ENCODE measurements at places on chromosomes 12 and 14. TPM values are rescaled to one million over a fixed set of nuclear protein-coding genes. Genes with fewer than 3 reads are reported as not detected.

Gene TAS2R8
- not detected for total RNA-seq

Gene RNASE7
- total RNA-seq = not detected

Gene TSHR
- not detected for total RNA-seq

Gene ZCRB1
- 29.7 TPM for total RNA-seq

Gene DTX1
- total RNA-seq = not detected

Gene CLEC2D
- 3.3 TPM for total RNA-seq

Gene NRXN3
- total RNA-seq = 1.7 TPM

Gene P3H3
- total RNA-seq = 24.4 TPM

Gene TTC7B
- 43.2 TPM for total RNA-seq

Gene RACGAP1
- 97.9 TPM for total RNA-seq

Gene MSI1
- total RNA-seq = not detected

Gene EIF5
- 216 TPM for total RNA-seq

Gene C12orf54
- total RNA-seq = not detected

Gene IRAK4
- 5.6 TPM for total RNA-seq

Gene HCFC2
- 10.7 TPM for total RNA-seq

Gene SERPINA1
- 5.4 TPM for total RNA-seq

DNA sequence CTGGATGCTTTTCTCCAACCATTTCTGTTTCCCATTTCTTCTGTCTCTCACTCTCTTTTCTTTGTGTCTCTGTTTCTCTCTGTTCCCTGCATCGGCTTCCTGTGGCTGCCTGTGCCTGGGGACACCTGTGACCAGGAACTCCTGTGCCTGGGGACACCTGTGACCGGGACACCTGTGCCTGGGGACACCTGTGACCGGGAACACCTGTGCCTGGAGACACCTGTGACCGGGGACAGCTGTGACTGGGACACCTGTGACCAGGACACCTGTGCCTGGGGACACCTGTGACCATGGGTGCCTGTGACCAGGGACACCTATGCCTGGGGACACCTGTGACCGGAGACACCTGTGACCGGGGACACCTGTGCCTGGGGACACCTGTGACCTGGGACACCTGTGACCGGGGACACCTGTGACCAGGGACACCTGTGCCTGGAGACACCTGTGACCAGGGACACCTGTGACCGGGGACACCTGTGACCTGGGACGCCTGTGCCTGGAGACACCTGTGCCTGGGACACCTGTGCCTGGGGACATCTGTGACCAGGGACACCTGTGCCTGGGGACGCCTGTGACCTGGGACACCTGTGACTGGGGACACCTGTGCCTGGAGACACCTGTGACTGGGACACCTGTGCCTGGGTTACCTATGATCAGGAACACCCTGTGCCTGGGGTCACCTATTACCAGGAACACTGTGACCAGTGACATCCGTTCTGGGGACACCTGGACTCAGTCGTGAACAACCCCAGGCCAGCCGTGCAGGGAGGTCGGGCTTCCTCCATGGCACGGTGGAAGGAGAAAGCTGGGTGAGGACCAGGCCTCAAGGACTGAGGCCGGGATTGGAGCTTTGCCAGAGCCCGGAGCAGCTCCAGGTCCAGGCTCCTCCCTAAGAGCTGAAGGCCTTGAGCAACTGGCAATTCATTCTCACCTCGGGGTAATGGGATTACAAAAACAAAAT is 23.4 kb upstream of the FBRSL1 start:
- no peak for DNase-seq

GRCh38 chr14:61533513-61534255 is 161.6 kb upstream of the HIF1A start:
- no peak for DNase-seq

DNA sequence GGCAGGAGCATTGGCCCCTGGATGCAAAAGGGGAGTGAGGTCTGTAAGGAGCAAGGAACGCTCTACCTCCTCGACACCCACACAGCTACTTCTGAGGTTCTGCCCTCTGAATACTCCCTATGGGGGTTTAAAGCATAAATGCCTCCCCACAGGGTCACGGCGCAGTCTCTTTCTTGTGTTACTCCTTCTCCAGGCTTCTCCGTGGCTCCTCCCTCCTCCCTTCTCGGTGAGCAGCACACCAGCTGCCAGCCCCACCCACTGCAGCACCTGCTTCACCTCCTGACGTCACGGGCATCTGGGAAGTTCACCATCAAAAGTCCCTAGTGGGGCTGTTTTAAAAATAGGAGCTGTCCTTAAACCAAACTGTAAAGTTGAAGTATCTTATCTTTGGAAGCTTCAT is 67.3 kb downstream of the SPTB start:
- no peak for DNase-seq

GRCh38 chr12:51183349-51183748 is 10.4 kb upstream of the TFCP2 start:
- DNase-seq = no peak

DNA sequence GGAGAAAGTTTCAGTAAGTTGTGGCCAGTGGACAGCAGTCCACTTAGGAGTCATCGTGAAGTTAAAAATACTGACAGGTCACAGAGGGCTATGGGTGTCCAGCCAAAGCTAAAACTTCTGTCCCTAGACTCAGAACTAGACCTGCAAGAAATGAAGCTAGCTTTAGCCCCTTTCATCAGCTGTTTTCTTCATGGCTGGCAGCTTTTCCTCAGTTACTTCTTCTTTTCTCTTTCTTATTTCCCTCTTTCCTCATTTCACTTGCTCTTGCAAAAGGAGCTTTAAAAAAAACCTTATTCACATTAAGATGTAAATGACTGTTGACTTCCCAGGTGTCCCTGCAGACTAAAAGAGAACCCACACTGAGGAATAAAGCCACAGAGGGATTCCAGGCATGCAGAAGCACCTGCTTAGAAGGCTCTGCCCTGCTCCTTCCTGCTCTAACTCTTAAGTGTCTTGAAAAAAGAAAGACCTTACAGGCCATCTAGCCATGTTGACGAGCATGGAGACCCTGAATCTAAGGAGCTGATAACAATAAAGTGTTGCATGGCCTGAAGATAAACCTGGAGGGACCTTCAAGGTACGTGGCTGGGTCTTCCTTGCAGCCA is 69.7 kb upstream of the CCND2 start:
- no peak for DNase-seq

DNA sequence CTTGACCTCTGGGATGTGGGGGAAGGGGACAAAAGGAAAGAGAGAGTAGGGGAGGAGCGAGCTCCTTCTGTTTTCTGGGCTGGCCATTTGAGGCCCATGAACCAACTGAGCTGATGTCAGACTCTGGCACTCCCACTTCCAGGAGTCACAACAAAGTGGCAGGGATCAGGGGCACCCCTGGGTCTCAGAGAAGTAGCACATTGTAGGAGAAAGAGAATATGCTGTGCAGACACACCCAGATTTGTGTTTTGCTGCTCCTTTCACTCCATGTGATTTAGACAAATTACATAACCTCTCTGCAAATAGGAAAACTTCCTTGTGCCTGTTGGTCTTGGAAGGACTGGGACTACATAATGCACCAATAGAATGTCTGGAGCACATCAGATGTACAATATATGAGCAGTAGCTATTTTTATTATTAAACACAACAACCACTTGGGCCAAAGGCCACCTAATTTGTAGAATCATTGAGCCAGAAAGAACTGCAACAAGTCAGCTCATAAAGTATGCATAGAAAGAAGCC is 265.5 kb downstream of the ZFP36L1 start:
- no peak for DNase-seq

GRCh38 chr14:88241810-88242209 is 81.3 kb downstream of the KCNK10 start:
- DNase-seq = no peak

GRCh38 chr12:95385246-95386035 is 88.5 kb upstream of the METAP2 start:
- DNase-seq = no peak

GRCh38 chr14:74661726-74662450 is 49.9 kb upstream of the LTBP2 start:
- no peak for DNase-seq

- no peak for DNase-seq
These were observed 1.1 kb downstream of the TTC8 start for GRCh38 chr14:88825503-88825902.

GRCh38 chr14:38065106-38065762 is 142.5 kb upstream of the SSTR1 start:
- DNase-seq = no peak

GRCh38 chr14:103512701-103513611 is 9.7 kb downstream of the CKB start:
- peak; percentile 28 for DNase-seq

DNA sequence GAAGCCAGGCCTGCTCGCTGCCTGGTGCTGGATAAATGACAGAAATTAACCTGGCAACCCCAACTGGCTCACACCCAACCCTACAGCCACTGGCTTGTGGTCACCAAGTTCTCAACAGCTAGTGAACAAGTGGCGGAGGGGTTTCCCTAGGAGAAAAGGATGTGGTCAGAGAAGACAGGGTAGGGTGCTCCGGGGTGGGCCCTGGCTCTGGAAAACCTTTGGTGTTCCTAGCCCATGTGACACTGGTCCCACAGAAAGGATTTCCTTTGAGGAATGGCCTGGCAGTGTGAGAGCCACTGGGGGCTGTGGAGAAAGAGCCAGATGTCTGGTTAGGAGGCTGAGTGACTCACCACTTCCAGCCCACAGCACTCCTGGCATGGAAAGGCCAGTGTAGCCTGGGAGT is 8.7 kb downstream of the SYNE3 start:
- DNase-seq = peak; percentile 78

DNA sequence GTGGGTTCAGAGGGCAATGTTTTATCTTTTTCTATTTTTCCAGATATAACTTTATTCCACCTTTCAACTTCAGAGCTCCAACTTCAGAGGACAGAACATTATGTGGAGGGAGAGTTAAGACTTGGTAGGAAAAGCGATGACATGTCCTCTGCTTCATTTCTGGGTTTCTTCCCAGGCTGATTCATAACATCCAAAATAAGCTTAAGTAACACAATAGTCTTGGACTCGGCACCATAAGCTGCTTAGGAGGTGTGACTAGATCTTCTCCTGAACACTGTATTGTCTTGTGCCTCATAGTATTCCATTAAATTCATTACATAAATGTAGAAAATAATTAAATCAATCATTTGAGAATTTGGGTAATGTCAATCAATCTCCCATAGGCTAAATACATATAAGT is 95.5 kb upstream of the PDE3A start:
- no peak for DNase-seq

- DNase-seq = no peak
These were observed 220.2 kb upstream of the BTG1 start for GRCh38 chr12:92365836-92366235.

DNA sequence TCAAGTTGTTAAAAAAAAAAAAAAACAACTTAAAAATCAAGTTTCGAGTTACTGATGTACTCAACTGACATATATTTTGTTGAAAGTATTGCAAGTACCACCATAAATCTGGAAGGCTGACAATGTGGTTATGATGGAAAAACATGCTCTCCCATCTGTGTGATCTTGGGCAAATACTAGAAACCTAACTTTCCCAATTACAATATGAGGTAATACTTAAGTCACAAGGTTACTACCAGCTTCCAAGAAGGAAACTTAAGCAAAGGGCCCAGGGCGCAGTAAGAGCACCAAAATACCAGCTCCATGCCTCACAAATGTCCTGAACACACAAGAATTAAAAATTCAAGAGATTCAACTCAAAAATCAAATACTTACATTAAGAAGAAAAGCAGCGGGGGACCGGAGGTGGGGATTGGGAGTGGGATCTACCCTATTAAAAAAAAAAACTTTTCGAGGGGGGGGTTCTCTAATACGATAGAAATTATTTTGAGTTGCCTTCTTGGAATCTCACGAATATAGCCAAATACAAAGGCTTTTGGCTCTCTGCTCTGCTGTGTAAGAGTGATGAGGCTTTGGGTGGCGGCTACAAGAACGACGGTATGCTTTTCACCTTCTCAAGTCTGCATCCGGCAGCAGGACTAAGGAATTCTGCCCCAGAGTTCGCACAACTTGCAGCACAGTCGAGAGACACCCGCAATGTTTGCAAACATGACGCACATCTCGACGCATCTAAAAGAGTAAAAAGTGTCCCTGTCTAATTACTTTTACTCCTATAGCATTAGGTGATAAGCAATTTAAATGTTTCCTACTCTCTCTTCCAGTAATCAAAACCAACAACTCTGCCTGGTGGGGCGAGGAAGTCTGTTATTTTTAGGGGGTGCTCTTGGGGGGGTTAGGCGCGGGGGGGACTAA is 1.1 kb downstream of the SAV1 start:
- peak; percentile 82 for DNase-seq

- no peak for DNase-seq
These were observed 45.5 kb downstream of the NUAK1 start for GRCh38 chr12:106093246-106093645.

DNA sequence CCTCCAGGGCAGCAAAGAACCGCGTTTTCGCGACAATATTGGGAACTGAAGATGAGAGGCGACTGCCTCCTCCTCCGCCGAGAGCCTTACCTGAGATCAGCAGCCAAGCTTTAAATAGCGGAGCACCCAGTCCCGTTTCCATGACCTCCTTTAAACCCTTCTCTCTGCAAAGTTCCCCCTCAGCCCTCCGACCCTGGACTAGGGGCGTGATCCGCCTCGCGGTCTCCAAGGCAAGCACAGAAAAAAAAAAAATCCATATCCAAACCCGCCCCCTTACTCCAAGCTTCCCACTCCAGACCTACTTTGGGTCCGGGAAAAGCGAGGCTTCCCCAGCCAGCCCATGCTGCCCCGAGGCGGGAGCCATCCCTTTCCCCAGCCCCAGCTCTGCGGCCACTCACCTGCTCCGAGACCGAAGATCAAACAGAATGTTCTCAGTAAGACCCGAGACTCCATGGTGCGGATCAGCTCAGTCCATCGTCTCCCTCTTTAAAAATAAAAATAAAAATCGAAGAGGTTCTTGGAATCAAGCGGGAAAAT is 630 bp downstream of the NELL2 start:
- DNase-seq = no peak

- DNase-seq = peak; percentile 68
These were observed 27.8 kb downstream of the COQ6 start for GRCh38 chr14:73977896-73978295.

- DNase-seq = peak; percentile 63
These were observed 2.6 kb upstream of the HAL start for GRCh38 chr12:95998611-95999286.

DNA sequence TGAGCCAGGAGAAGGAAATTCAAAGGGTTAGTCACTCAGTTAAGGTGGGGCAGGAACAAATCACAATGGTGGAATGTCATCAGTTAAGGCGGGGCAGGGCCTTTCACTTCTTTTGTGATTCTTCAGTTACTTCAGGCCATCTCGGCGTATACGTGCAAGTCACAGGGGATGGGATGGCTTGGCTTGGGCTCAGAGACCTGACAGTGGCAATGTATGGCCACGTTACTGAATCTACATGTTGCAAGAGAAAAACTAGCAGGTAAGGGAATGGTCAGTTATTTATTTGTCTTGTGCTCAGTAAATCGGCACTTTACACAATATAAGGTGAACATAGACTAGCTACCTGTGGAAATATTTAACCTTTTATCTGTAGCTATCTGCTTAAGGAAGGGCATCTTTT is 11.9 kb downstream of the SLCO1B3 start:
- peak; percentile 80 for DNase-seq

- DNase-seq = no peak
These were observed 1316.9 kb upstream of the SEL1L start for GRCh38 chr14:82850576-82850975.

GRCh38 chr14:54147282-54147681 is 190.7 kb upstream of the BMP4 start:
- DNase-seq = peak; percentile 94
